Activated T-helper 1 cell treated with anti-CD3 and anti-CD28 coated beads, Interleukin-12 subunit alpha, Interleukin-12 subunit beta, Interleukin-2, Interleukin-4 antibody, amounts not matched to agents 30 ng/mL and 10 ng/mL and 1 ng/mL, durations not matched to agents 14 hours and 24 hours and 36 hours (primary cell): ENCODE measurements at places on chromosomes 7 and 10. TPM values are rescaled to one million over a fixed set of nuclear protein-coding genes. Genes with fewer than 3 reads are reported as not detected.

DNA sequence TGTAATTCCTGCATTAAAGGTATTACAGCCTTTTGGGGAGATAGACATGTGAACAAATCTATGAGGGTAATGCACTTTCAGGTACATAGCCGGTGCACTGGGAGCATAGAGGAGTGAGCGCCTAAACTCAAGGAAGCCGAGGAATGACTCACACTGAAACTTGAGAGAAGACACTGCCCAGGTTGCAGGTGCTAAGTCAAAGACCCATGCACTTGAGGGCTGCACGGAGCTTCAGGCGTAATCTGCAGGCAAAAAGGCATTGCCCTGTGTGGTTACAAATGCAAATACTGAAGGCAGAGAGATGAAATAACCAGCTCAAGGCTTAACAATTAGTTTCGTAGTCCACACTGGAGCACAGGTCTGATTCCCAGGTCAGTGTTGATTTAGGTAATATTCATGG lies 51.0 kb upstream of the OSBPL3 start:
- H3K4me1 ChIP-seq: peaks cover 40% of the 10 kb centered on the region
- H3K4me3 ChIP-seq: no peak overlapping the region
- no peak overlapping the region for H3K27ac ChIP-seq
- peaks cover 2% of the 10 kb centered on the region for H3K36me3 ChIP-seq
- no peak for DNase-seq
- H3K27me3 ChIP-seq: peaks cover 5% of the 10 kb centered on the region

CCNY gene
- 56.5 and 71.0 TPM in 2 replicates for total RNA-seq

DNA sequence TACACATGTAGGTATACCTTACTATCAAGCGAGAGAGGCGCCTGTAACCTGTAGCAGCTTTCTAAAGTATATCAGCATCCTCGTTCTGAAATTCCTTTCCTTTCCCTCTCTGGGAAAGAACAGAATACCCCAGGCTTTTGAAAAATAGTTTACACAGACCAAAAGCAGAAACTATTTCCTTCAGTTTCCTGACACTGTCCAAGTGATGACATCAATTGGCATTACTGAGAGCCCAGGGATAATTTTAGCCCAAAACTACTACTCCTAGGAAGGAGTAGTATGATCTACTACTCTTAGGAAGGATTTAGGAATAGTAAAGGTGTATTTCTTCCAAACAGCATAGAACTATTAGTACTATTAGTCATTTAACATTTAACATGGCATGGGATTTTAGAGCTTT lies 6.0 kb downstream of the GNG11 start:
- no peaks in the 10 kb centered on the region for H3K4me1 ChIP-seq
- peaks cover 7% of the 10 kb centered on the region for H3K27me3 ChIP-seq
- DNase-seq: no peak
- no peak overlapping the region for H3K4me3 ChIP-seq

APBB1IP gene
- total RNA-seq: 39.6 and 43.6 TPM in 2 replicates

NRP1 gene
- 1.2 and 1.7 TPM in 2 replicates for total RNA-seq

PYROXD2 gene
- total RNA-seq: 2.8 and 2.9 TPM in 2 replicates

OR2A1 gene
- total RNA-seq: not detected in 2 replicates

GRCh38 chr7:38934536-38934935 lies 25.5 kb upstream of the VPS41 start:
- peaks cover 7% of the 10 kb centered on the region for H3K27me3 ChIP-seq
- DNase-seq: no peak
- no peak overlapping the region for H3K4me3 ChIP-seq
- no peaks in the 10 kb centered on the region for H3K36me3 ChIP-seq
- H3K27ac ChIP-seq: no peak overlapping the region

- H3K36me3 ChIP-seq: no peaks in the 10 kb centered on the region
- no peaks in the 10 kb centered on the region for H3K4me1 ChIP-seq
- no peak for DNase-seq
- no peak overlapping the region for H3K27ac ChIP-seq
- peaks cover 4% of the 10 kb centered on the region for H3K27me3 ChIP-seq
Observed at GRCh38 chr7:87709258-87709657, 81.1 kb downstream of the RUNDC3B start.

DNA sequence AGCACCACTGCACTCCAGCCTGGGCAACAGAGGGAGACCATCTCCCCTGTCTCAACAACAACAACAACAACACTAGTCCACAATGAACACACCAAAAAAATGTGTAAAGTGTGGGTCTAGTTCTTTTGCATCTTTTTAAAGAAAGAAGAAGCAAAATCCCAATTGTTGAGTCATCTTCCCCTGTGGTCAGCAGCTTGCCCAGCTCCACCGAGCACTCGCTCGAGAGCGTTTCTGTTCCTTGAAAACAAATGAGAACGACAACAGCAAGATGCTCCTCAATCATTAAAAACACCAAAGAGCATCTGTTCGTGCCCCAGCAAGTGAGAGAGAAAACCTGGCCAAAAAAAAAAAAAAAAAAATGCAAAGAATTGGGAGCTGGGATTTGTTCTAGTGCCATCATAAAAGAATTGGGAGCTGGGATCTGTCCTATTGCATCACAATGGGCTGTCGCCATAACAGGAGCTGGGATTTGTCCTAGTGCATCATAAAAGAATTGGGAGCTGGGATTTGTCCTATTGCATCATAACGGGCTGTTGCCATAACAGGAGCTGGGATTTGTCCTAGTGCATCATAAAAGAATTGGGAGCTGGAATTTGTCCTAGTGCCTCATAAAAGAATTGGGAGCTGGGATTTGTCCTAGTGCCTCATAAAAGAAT lies 118.1 kb downstream of the PTPRN2 start:
- H3K27ac ChIP-seq: no peak overlapping the region
- no peaks in the 10 kb centered on the region for H3K4me1 ChIP-seq
- H3K27me3 ChIP-seq: no peaks in the 10 kb centered on the region
- DNase-seq: no peak

DNA sequence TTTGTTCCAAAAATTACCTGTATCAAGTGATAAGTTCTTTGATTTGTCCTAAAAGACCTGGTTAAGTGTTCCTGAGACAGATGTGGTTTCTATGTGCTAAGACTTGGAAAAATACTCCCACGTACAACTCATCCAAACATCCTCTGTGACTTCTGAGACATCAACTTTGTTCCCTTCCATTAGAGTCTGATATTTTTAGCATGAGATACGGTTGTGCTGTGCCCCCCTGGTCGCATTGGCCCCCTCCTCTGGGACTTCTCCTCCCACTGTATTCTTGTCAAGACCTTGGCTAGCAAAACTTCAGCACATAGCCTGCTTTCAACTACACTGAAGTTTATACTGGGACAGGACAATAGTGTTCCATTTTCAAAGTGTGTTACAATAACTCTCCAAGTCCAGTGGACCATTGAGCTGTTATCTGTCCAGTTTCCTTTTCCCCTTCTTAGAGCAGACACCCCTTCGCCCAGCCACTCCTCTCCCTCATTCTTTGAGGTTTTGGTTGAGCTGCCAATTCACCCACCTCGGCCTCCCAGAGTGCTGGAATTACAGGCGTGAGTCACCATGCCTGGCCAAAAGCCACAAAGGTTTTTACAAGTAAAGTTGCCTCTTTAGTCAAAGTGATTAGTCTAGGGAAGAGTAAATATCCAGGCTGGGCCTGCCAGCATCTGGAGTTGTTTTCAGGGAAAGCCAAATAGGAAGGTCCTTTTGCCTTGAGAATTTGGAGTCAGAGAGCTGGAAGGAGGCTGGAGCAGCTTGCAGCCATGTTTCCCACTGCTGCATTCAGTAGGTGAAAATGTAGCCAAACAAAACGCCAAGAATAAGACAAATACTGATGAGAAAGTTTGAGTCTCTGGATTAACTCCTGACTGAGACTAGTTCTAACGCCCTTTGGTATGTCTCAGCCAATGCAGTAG lies 17.8 kb upstream of the PDLIM1 start:
- H3K27me3 ChIP-seq: peaks cover 6% of the 10 kb centered on the region
- no peak for DNase-seq
- no peak overlapping the region for H3K27ac ChIP-seq
- no peak overlapping the region for H3K4me3 ChIP-seq
- no peaks in the 10 kb centered on the region for H3K36me3 ChIP-seq

DNA sequence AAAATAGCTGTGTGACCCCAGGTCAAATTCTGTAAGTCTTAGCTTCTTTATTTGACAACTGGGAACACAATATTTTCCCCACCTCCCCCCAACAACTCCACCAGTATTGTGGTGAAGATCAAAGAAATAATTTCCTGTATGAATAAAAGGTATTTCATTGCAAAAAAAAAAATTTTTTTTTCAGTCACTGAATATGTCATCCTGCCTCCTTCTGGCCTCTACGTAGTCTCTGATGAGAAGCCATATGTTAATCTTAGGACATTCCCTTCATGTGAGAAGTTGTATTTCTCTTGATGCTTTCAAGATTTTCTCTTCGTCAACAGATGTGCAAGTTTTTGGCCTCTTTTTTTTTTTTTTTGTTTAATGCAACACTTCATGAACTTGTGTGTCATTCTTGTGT lies 33.0 kb downstream of the ZNF33A start:
- no peak overlapping the region for H3K27ac ChIP-seq
- H3K27me3 ChIP-seq: no peaks in the 10 kb centered on the region
- H3K4me1 ChIP-seq: peaks cover 29% of the 10 kb centered on the region
- H3K36me3 ChIP-seq: peaks cover 63% of the 10 kb centered on the region
- no peak overlapping the region for H3K4me3 ChIP-seq

GRCh38 chr10:93958834-93959233 lies 34.9 kb upstream of the PLCE1 start:
- no peak overlapping the region for H3K27ac ChIP-seq
- no peak overlapping the region for H3K4me3 ChIP-seq
- H3K27me3 ChIP-seq: no peaks in the 10 kb centered on the region
- no peaks in the 10 kb centered on the region for H3K36me3 ChIP-seq
- H3K4me1 ChIP-seq: no peaks in the 10 kb centered on the region
- no peak for DNase-seq
